ENCODE measurements at places on chromosomes 12 and 14. TPM values are rescaled to one million over a fixed set of nuclear protein-coding genes. Genes with fewer than 3 reads are reported as not detected.
A peak's percentile ranks its signal among the peaks of the same experiment; 100 is the strongest.

AMDHD1 gene
- not detected for total RNA-seq

DNA sequence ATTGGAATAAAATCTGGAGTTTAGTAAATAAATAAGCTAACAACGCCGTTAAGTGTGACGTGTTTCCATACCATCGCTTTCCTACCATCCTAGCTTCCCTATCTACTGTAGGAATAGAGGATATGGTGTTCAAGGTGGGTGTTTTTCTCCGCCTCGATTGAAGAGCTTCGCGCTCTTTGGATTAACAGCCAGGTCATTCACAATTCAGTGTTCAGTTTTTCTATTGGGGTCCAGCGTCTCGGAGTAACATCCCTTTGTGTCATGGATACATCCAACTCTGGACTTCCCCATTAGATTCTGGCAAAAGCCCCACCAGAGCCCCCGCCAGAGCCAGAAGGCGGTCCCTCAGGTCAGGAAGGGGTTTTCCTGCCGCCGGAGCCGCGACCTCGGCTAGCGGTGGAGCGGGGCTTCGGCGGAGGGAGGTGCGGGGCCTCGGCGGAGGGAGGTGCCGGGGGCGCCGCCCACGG, 1.2 kb upstream of the SRGAP1 start:
- peak overlapping the region; percentile 89 for H3K4me3 ChIP-seq
- H3K36me3 ChIP-seq: no peaks in the 10 kb centered on the region
- H3K27me3 ChIP-seq: no peaks in the 10 kb centered on the region
- DNase-seq: no peak
- peaks cover 14% of the 10 kb centered on the region for H3K4me1 ChIP-seq

- no peaks in the 10 kb centered on the region for H3K27me3 ChIP-seq
- no peak for DNase-seq
- peaks cover 16% of the 10 kb centered on the region for H3K36me3 ChIP-seq
- H3K4me1 ChIP-seq: no peaks in the 10 kb centered on the region
- H3K27ac ChIP-seq: no peak overlapping the region
Measured at GRCh38 chr12:94353130-94353529, 106.5 kb downstream of the CEP83 start.

DNA sequence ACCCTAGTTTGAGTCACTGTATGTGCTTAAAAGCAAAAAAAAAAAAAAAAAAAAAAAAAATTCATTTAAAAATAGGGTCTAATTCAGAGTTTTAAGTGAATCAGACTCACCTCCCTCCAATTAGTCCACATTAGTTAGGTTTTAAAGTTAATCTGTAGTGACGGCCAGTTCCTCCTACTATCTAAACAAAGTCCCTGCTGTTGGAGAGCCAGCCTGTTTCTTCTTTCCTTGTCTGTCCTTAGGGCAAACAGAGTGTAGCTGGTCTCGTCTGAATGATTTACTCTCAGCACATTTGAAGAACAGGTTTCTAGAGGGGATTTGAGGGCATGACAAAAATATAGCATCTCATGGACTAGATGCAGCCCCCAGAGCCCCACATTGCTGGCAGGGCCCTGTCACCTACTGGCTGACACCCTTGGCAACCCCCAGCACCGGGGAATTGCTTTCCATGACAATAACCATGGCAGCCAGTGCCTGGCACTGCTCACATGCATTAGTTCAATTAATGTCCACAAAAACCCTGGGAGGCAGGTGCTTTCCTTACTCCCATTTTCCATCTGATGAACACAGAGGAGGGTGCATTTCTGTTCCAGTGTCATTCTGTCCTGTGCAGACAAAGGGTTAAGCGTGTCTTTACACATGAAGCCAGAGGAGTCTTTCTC, 138.3 kb downstream of the PLXNC1 start:
- no peak overlapping the region for H3K4me3 ChIP-seq
- peaks cover 18% of the 10 kb centered on the region for H3K4me1 ChIP-seq
- no peaks in the 10 kb centered on the region for H3K27me3 ChIP-seq
- no peak overlapping the region for H3K27ac ChIP-seq

- H3K27me3 ChIP-seq: no peaks in the 10 kb centered on the region
- H3K36me3 ChIP-seq: no peaks in the 10 kb centered on the region
- H3K4me3 ChIP-seq: no peak overlapping the region
- peak overlapping the region; percentile 0 for H3K27ac ChIP-seq
- DNase-seq: no peak
- H3K4me1 ChIP-seq: no peaks in the 10 kb centered on the region
Measured at GRCh38 chr12:116138364-116138763, 139.1 kb downstream of the MED13L start.

- H3K36me3 ChIP-seq: no peaks in the 10 kb centered on the region
- H3K27me3 ChIP-seq: peaks cover 38% of the 10 kb centered on the region
- H3K4me1 ChIP-seq: no peaks in the 10 kb centered on the region
- DNase-seq: no peak
Measured at GRCh38 chr12:117334855-117335587, 26.4 kb downstream of the NOS1 start.

- peak within 1 kb of the TSS; percentile 85 for H3K27ac ChIP-seq
- no peaks in the 10 kb centered on the region for H3K4me1 ChIP-seq
- no peaks in the 10 kb centered on the region for H3K27me3 ChIP-seq
- DNase-seq: no peak
- peak within 1 kb of the TSS; percentile 44 for H3K4me3 ChIP-seq
Measured at GRCh38 chr12:9869307-9870161, at the start of gene CLEC2B. Gene CLEC2B (minus strand): TSS chr12:9869354.

GRCh38 chr14:63833728-63834127, 19.1 kb upstream of the SYNE2 start:
- H3K27me3 ChIP-seq: no peaks in the 10 kb centered on the region
- H3K36me3 ChIP-seq: no peaks in the 10 kb centered on the region
- no peak overlapping the region for H3K4me3 ChIP-seq
- H3K27ac ChIP-seq: no peak overlapping the region
- DNase-seq: no peak

DNA sequence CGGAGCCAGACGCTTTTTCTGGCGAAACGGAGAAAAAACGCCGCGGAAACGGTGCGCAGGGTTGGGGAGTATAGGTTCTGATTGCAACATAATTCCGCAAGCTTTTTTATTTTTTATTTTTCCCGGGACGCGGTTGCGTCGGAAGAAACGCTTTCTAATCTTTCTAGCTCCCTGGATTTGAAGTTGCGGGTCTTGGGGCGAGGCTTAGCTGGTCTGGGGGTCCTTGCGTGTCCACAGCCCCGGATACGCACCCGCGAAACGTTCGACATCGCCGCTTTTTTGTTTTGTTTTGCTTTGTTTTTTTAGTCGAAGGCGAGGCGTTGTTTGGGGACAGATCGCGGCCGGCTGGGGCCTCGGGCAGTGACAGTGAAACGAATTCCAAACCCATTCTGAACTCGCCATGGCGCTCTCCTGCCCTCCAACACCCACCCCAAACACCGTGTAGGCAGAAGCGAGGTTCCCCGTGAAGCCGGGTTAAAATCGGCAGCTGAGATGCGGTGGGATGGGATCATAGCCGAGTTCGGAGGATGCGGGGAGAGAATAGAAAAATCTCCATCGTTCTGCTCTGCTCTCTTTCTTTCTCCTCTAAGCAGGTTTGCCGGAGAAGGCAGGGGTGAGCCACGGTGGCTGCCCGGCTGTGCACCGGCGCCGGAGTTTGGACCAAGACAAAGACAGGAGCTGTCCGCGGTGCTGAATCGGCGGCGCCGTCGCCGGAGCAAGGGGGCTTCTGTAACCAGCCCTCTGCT, 8.1 kb upstream of the LHX5 start:
- DNase-seq: no peak
- no peaks in the 10 kb centered on the region for H3K4me1 ChIP-seq
- no peak overlapping the region for H3K4me3 ChIP-seq
- peaks cover 90% of the 10 kb centered on the region for H3K27me3 ChIP-seq
- H3K27ac ChIP-seq: no peak overlapping the region

DNA sequence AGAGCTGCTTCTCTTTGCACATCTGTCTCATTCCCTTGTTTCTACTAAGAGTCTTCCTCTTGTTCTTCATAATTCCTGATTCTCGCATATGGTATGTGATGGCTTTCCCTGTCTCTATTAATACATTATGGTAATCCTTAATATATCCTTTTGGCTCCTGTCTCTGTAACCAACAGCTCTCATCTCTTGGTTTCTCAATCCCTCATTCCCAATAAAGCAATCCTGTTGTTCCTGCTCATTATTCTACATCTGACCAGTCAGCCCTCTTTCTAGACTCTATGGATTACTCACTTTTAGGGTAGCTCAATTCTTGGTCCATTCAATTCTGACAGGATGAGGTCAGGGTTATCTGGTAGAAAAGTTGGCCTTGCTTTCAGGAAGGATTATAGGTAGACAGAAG, 349.9 kb downstream of the LRIG3 start:
- no peaks in the 10 kb centered on the region for H3K4me1 ChIP-seq
- H3K27me3 ChIP-seq: no peaks in the 10 kb centered on the region
- H3K27ac ChIP-seq: no peak overlapping the region
- H3K36me3 ChIP-seq: no peaks in the 10 kb centered on the region
- no peak for DNase-seq

PPFIBP1 gene
- 15.3 TPM for total RNA-seq

LALBA gene
- total RNA-seq: not detected

ERBB3 gene
- total RNA-seq: 270 TPM

KCNH3 gene
- not detected for total RNA-seq

CABP1 gene
- 7.5 TPM for total RNA-seq

RPGRIP1 gene
- total RNA-seq: not detected

DNA sequence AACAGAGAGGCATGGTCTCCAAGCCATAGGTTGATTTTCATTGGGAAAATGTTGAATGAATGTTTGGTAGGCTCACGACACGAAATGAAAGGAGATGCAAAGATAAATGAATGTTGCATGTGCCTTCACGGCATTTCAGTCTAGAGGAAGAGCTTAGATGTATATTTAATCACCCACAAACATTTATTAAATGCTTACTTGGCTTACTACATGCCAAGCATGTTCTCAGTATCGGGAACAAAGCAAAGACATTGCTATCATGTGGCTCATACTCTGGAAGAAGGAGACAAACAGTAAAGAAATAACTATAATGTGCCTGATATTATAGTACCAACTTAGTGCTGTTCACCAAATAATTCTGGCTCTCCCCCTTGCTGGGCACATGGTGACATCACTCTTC, 133.5 kb downstream of the LLPH start:
- no peaks in the 10 kb centered on the region for H3K4me1 ChIP-seq
- peaks cover 3% of the 10 kb centered on the region for H3K27me3 ChIP-seq
- no peak overlapping the region for H3K4me3 ChIP-seq
- no peak overlapping the region for H3K27ac ChIP-seq
- H3K36me3 ChIP-seq: no peaks in the 10 kb centered on the region
- DNase-seq: no peak

DNA sequence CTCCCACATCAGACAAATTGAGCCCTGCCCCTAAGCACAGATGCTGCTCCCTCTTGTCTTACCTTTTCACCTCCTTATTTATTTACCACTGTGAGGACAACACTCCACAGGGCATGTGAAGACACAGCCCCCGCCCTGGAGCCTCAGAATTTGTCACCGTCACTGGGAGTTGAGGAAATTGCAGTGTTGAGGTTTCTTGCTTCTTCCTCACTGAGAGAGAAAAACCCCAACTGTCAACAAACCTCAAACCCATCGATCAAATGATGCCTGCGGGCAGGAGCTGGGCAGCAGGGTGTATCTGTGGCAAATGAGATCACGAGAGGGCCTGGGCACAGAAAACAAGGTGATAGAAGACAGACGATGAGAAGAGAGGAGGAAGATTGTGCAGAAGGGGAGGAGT, 30.5 kb upstream of the PLEKHG3 start:
- H3K27me3 ChIP-seq: no peaks in the 10 kb centered on the region
- H3K4me1 ChIP-seq: peaks cover 3% of the 10 kb centered on the region
- DNase-seq: no peak
- no peaks in the 10 kb centered on the region for H3K36me3 ChIP-seq
- no peak overlapping the region for H3K4me3 ChIP-seq
- no peak overlapping the region for H3K27ac ChIP-seq

DNA sequence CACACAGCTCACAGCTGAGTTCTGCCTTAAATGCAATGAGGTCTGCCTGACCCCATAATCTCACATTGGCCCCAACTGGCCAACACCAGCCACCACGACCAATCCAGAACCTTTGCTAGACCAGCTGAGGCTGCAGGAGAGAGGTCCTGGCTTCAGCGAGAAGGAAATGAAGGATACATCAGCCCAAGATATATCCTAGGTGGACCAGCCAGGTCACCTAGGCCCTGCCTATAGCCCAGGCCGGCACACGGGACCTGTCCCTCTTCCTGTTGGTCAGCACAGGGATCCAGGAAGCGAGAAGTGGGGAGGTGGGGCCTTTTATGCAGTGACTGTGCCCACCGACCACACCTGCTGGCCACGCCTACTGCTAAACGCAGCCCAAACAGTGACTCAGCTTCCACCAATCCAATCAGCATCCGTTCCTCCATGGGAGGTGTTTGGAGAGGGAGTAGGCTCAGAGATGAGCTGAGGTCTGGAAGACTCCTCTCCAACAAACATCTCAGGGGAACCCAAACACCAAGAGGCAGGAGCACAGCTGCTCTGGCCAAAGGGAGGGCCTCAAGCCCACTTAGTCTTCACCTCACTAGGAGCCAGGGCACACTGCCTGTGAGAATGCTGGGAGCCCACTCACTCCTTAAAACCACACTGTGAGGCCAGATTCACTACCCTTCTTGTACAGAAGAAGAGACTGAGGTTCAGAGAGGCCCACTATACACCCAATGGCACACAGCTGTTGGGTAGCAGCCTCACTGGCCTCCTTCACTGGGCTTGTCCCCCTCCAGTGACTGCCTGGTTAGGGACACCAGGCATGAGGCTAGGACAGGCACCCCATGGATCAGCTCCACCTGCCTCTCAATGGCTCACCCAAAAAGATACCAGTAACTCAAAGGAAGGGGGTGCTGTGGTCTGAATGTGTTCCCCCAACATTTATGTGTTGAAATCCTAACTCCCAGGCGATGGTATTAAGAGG, 51.3 kb upstream of the PPP2R5C start:
- no peak overlapping the region for H3K27ac ChIP-seq
- no peaks in the 10 kb centered on the region for H3K36me3 ChIP-seq
- peaks cover 6% of the 10 kb centered on the region for H3K4me1 ChIP-seq
- peak; percentile 44 for DNase-seq
- no peaks in the 10 kb centered on the region for H3K27me3 ChIP-seq

DNA sequence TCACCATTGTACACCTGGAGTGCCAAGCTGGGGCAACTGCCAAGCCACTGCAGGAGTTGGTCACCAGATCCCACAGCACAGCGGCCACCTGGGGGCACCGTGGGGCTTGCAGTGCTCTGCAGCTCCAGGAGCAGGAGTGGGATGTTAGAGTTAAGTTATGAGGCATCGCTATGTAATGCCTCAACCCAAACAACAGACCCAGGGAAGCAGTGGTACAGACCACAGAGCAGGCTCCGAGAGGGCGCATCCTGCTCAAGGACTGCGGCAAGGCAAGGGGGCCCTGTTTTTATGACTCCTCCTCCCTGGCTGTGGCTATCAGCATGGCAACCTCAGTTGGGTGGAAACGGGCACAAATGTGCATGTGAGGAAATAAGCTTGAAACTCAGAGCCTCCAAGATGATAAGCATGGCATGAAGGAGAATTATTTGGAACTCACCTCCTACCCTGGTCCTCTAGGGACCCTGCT, 63.1 kb downstream of the ARL6IP4 start:
- H3K27ac ChIP-seq: peak overlapping the region; percentile 75
- H3K4me3 ChIP-seq: no peak overlapping the region
- peaks cover 11% of the 10 kb centered on the region for H3K4me1 ChIP-seq
- no peaks in the 10 kb centered on the region for H3K27me3 ChIP-seq
- H3K36me3 ChIP-seq: no peaks in the 10 kb centered on the region

DPPA3 gene
- not detected for total RNA-seq

Measured in transverse colon (tissue), 4 donors.